Activated naive CD8-positive, alpha-beta T cell treated with anti-CD3 and anti-CD28 coated beads, Interleukin-2, amount 10 ng/mL, durations not matched to agents 7 days and 5 days (primary cell): ENCODE measurements at places on chromosomes 3 and 15. TPM values are rescaled to one million over a fixed set of nuclear protein-coding genes. Genes with fewer than 3 reads are reported as not detected.

TRAIP gene
- 24.0 TPM for total RNA-seq

STRA6 gene
- total RNA-seq: not detected

LIPH gene
- not detected for total RNA-seq

CCR9 gene
- total RNA-seq: 21.6 TPM

CLDN18 gene
- not detected for total RNA-seq

LIPC gene
- 9.0 TPM for total RNA-seq

DNAH1 gene
- total RNA-seq: 28.5 TPM

CIB2 gene
- total RNA-seq: 1.5 TPM

MTMR10 gene
- 32.2 TPM for total RNA-seq

GADL1 gene
- total RNA-seq: not detected

CHRD gene
- total RNA-seq: not detected

ESYT3 gene
- total RNA-seq: 0.26 TPM

OR5K1 gene
- total RNA-seq: not detected

PP2D1 gene
- total RNA-seq: not detected

CCR5 gene
- 39.6 TPM for total RNA-seq

FNDC3B gene
- 15.8 TPM for total RNA-seq

SRGAP3 gene
- 4.9 TPM for total RNA-seq

BHLHE40 gene
- total RNA-seq: 225 TPM

PARP16 gene
- total RNA-seq: 20.4 TPM

SEC11A gene
- total RNA-seq: 97.1 TPM

SPATA12 gene
- total RNA-seq: not detected

WNT7A gene
- 1.5 TPM for total RNA-seq
